ENCODE measurements at places on chromosomes 6 and 20. TPM values are rescaled to one million over a fixed set of nuclear protein-coding genes. Genes with fewer than 3 reads are reported as not detected.

Gene PRRT1
- 0.23 TPM for total RNA-seq

Gene PDE7B
- 1.2 TPM for total RNA-seq

DNA sequence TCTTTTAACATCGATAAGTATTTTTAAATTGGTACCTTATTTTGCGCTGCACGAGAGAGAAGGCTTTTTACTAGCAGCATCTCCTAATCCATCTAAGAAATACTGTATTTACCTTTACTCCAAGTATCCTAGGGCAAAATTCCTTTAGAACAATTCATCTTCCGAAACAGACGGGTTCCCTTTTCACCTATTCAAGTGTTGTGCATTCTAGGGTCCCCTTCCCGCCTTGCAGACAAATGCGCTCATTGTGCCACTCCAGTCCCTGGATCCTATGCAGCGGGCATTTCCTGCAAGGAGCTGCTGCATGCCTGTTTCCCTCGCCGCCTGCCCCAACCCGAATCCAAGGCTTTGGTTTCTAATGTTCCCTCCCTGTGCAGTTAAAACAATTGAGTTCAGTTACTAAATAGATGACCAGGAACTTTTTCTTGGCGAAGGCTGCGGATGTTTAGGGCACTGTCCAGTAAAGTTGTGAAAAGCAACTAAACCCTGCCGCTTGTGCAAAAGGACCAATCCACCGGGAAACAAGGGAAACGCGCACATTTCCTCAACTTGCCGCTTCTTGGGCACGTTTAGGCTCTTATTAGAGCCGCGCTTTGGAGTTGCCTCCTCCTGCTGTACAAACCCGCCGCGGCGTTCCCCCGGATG is 556 bp upstream of the SCAF8 start:
- DNase-seq = no peak

DNA sequence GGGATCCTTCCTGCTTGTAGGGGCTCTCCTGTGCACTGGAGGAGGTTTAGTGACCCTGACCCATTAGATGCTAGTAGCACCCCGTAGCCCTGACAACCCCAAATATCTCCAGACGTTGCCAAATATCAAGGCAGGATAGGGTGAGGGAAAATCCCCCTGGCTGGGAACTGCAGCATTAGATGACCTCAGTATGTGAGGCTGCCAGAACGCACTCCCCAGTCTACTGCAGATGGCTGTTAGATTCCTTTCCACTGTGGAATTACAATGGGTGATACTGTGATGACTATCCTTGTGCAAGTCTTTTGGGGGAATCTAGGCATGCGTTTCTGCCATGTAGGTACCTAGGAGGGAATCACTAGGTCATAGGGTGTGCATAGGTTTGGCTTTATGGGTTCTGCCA is 226.3 kb upstream of the KCNG1 start:
- no peak for DNase-seq

Gene SNTA1
- 9.5 TPM for total RNA-seq

- DNase-seq = no peak
These were observed 44.5 kb downstream of the RAMACL start for GRCh38 chr6:166541876-166542579.

All from activated CD4-positive, alpha-beta T cell treated with anti-CD3 and anti-CD28 coated beads, Interleukin-2, amount 10 ng/mL, durations not matched to agents 7 days and 5 days (primary cell).